Stimulated activated CD4-positive, alpha-beta T cell treated with anti-CD3 and anti-CD28 coated beads, TNF-alpha, amount 100 ng/mL, for 1 hour (primary cell): ENCODE measurements at places on chromosomes 5 and 9.

GRCh38 chr5:112063191-112063590 is 306.2 kb upstream of the NREP start:
- DNase-seq = no peak

- no peak for DNase-seq
Observed at GRCh38 chr5:157859227-157859575, 256 bp upstream of the CLINT1 start.

GRCh38 chr9:13809401-13809800 is 504.5 kb downstream of the NFIB start:
- no peak for DNase-seq

DNA sequence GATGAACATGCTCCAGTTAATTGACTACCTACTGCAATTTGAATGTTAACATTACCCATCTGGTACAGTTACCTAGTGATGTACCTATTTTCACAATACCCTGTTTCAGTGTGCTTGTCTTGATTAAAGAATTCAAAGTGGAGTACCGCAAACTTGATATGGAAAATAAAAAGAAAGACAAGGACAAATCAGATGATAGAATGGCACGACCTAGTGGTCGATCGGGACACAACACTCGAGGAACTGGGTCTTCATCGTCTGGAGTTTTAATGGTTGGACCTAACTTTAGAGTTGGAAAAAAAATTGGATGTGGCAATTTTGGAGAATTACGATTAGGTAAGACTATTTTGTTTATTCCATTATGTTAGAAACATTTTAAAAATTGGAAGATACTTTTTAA is 33.5 kb downstream of the CSNK1G3 start:
- DNase-seq = no peak

- DNase-seq = no peak
Observed at GRCh38 chr9:27787891-27788290, 214.6 kb upstream of the C9orf72 start.

GRCh38 chr9:114558027-114558675 is 29.4 kb upstream of the ATP6V1G1 start:
- no peak for DNase-seq

DNA sequence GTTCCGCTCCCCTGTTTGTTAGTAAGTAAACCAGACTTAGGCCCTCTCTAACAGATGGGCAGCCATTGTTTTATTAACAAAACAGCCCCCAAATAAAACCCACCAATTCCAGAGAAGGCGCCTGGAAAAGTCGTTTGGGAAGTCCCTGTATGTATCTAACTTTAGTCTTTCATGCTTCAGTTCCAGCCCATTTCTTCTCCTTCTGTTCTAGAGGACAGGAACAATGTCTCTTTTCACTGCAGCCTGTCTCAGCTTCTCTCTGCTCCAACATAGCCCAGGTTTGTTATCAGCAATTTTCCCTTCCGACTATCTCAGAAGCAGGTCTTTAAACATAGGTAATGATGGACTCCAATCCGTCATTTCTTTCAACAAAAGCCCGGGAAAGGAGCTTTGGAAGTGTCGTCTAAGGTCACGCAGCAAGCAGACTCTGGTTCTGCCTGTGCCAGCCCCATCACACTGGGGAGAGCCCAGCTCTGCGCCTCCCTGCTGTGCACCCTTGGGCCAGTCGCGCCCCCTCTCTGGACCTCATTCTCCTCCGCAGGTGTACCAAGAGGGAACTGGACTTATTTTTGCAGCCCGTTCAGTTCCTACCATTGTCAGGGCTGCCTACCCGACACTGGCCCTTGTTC is 9.6 kb upstream of the AKNA start:
- DNase-seq = no peak

DNA sequence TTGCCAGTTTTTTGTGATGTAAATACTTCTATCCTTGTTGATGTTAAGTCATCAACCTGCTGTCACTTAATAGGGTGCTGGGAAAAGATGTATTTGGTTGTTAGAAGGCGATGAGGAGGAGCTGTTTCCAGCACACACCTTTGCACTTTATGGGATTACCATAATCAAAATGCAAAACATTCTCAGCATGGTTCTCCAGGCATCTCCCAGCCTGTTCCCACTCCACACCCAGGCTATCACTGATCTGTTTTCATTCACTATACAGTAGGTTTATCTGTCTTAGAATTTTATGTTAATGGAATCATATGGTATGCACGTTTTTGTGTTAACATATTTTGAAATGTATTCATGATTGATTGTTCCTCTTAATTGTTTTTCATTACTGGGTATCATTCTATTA is 35.9 kb downstream of the PCSK5 start:
- no peak for DNase-seq

GRCh38 chr9:129235931-129236331 is 57.9 kb upstream of the IER5L start:
- DNase-seq = peak; percentile 30

- no peak for DNase-seq
Observed at GRCh38 chr5:133397348-133397747, 215.0 kb downstream of the FSTL4 start.

DNA sequence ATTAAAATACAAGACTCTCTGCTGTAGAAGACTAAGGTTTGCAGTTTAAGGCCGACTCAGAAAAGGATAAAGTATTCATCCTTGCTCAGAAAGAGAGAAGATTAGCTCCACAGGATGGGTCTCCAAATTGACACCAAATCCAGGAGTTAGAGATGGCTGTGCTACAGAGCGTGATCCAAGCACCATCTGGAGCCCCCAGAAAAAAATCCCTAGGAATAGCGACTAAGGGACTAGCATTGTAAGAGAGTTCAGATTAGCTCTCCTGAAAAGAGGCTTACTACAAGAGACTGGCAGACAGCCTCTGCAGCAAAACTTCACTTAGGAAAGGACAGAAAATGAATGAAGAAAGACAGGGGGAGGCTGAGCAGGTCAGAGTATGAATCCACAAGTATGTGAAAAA is 3.7 kb downstream of the SIL1 start:
- no peak for DNase-seq

- DNase-seq = no peak
Observed at GRCh38 chr5:67377631-67378030, 181.0 kb upstream of the CD180 start.

DNA sequence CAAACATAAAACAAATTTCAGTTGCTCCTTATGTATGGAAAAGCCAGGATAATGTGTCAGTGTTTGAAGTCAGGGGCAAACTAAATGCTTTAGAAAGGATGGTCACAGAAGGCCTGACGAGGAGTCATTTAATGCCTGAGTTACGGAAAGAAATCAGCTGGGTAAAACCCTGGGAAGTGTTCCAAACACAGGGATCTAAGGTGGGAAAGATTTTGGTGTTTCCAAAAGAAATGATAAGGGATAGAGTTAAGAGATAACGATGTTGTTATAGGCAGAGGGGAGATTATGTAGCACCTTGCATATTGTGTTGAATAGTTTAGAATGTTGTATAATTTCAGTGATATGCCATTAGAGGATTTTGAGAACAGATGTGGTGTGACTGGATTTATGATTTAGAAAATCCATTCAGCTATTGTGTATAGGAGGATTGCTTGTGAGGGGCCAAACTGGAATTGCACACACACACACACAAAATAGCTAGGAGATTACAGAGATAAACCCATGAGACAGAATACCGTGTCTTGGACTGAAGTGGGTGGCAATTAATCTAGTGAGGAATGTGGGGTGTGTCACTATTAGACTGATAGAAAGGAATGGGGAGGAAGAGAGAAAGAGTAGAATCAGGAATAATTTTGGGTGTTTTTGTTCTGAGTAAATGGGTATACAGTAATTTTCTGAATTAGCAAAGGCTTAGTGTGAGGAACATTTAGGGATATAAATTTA is 274.2 kb upstream of the DAB2 start:
- no peak for DNase-seq

GRCh38 chr9:101477736-101478135 is 42.2 kb upstream of the ALDOB start:
- no peak for DNase-seq

- DNase-seq = no peak
Observed at GRCh38 chr9:28166179-28166578, 592.9 kb upstream of the C9orf72 start.

GRCh38 chr9:27348785-27349697 is 52.1 kb upstream of the EQTN start:
- no peak for DNase-seq

GRCh38 chr5:141496038-141496437 is 7.2 kb downstream of the PCDHGC5 start:
- no peak for DNase-seq

DNA sequence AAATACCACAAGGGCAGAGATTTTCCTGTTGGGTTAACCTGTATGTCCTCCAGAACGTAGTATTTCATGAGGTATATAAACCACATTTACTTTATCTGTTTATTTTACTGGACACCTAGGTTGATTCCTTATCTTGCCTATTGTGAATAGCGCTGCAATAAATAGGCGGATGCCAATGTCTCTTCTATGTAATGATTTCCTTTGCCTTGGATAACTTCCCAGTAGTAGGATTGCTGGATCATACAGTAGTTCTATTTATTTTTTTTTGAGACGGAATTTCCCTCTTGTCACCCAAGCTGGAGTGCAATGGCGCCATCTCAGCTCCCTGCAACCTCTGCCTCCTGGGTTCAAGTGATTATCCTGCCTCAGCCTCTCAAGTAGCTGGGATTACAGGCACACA is 15.6 kb upstream of the TUT7 start:
- DNase-seq = no peak

DNA sequence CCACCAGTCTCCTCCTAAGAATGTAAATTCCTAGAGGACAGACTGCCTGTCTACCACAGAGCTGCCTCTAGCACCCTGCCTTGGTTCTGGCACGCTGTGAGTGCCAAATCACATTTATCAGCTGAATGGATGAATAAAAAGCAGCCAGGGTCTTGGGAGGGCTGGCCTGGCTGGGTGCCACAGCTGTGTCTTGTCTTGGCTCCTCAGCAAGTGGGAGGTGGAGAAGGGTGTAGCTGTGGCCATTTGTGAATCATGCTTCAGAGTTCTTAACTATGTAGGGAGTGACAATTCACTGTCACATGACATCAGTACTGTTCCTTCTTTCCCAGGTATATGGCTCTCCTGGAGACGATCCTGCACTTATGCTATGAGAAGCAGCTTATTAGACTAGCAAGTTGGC is 70.6 kb downstream of the DCP2 start:
- no peak for DNase-seq

- DNase-seq = no peak
Observed at GRCh38 chr9:71120501-71121247, 747 bp downstream of the TRPM3 start.

DNA sequence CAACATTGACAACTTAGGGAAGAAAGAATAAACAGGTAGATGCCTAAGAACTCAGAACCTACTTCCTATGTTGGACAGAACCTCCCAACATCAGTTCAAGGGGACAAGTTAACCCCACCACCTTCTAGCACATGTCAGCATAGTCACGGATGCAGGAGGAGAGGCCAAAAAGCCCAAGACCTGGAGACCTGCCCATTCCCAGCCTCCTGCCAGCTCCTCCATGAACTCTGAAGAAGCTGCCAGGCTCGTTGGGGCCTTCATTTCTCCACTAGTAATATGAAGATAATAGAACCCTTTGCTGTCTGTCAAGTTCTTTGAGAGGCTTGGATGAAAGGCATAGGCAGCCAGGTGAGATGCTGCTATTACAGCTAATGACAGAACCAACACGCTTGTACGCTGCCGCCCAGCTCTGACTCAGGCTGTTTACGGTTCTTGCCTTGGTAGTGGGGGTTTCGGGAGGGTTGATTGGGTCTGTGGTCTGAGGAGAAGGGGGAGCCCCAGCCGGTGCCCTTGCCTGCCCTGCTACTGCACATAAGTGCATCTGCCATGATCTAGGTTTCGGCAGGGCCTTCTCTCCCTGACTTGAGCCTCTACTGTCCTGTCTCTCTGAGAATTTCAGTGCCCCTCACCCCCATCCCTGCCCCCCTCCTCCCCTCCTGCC is 82.2 kb downstream of the NRG2 start:
- no peak for DNase-seq

GRCh38 chr9:8287501-8287900 is 487.9 kb upstream of the DMAC1 start:
- no peak for DNase-seq

- DNase-seq = no peak
Observed at GRCh38 chr9:129442803-129443511, 177.9 kb downstream of the C9orf50 start.

- DNase-seq = no peak
Observed at GRCh38 chr5:124021066-124021641, 509.2 kb downstream of the CSNK1G3 start.

GRCh38 chr9:136494012-136494411 is 11.2 kb upstream of the SEC16A start:
- DNase-seq = no peak

- no peak for DNase-seq
Observed at GRCh38 chr5:93235761-93236160, 345.3 kb downstream of the NR2F1-AS1 start.

GRCh38 chr9:89920951-89921350 is 316.1 kb downstream of the GADD45G start:
- no peak for DNase-seq

DNA sequence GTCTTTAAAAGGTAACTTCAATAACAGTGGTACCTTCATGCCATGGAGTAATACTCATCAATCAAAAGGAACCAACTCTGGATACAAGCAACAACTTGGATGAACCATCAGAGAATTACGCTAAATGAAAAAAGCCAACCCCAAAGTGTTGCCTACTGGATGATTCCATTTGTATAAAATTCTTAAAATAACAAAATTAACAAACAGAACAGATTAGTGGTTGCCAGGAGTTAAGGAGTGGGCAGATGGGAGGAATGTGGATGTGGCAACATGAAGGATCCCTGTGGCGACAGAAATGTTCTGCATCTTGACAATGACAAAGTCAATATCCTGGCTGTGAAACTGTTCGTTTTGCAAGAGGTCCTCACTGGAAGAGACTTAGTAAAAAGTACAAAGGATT is 50.5 kb downstream of the SPTLC1 start:
- no peak for DNase-seq

DNA sequence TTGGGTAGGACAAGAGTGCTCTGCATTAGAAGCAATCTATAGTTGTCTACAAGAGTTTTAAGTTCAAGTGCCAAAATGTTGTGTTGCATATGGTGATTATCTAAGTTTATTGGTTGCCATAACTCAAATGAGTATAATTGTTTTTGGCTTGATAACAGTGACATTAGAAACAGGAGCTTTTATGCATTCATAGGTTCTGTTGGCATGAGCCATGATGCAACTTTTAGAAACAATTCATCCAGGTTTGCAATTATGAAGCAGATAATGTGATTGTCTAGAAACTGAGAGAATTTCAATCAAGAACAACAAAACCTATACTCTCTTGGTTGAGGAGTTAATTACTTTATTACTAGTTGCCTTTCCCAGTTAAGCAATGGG is 137.0 kb downstream of the PBX3 start:
- no peak for DNase-seq

GRCh38 chr5:98768160-98768959 is 5.1 kb upstream of the RGMB start:
- no peak for DNase-seq

DNA sequence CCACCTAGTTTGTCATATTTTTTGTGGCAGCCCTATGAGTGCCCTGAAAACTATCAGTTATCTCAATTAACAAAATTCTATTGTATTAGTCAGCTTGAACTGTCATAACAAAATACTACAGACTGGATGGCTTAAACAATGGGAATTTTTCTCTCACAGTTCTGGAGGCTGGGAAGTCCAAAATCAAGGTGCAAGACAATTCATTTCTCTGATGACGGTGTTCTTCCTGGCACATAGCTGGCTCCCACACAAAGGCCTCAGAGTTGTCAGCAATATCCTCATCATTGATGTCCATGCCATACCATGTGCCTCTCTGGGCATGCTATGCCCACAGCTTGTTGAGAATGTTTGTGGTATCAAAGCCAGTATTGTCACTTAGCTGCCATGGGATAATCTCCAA is 691.9 kb downstream of the NR2F1-AS1 start:
- no peak for DNase-seq
